ENCODE measurements at places on chromosomes 16 and 17.

GRCh38 chr17:21089933-21090901 is 36.5 kb upstream of the DHRS7B start:
- no peak for DNase-seq

GRCh38 chr16:15575293-15576049 is 67.5 kb downstream of the MARF1 start:
- no peak for DNase-seq

DNA sequence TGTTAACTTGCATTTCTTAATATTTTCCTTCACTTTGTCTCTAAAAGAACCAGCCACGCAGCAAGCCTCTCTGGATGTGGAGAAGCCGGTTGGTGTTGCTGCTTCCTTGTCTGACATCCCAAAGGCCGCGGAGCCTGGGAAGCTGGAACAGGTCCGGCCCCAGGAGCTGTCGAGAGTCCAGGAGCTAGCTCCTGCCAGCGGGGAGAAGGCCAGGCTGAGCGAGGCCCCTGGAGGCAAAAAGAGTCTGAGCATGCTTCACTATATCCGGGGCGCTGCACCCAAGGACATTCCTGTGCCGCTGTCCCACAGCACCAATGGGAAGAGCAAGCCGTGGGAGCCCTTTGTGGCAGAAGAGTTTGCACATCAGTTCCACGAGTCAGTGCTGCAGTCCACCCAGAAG is 22.8 kb downstream of the GINS2 start:
- no peak for DNase-seq

DNA sequence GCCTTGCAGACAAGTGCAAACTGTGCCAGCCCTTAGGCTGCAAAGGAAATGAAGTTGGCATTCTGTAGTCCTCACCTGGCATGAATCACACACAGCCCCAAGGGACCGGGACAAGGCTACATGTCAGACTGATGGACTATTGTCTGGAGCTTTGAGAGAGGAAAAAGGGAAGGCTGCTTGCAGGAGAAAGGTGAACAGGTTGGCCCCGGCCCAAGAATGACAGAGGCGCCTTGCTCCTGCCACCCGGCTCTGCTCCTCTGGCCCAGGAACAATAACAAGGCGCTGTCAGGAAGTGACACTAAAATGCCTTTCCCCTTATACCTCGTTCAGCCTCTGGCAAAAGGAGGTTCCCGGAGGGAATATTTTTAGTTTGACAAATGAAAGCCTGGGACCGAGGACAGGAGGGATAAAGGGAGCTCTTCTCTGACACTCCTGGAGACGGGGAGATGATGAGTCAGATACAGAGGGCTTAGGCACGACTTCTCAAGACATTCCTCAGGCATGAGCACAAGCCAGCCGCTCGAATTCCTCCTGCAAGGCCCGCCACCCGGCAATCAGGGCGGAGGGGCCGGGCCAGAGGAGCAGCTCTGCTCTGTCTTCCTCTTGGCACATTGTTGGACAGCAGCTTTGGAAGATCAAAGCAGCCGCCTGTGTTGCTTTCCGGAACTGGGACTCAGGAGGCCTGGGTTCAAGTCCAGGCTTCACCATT is 105.8 kb downstream of the NOG start:
- no peak for DNase-seq

DNA sequence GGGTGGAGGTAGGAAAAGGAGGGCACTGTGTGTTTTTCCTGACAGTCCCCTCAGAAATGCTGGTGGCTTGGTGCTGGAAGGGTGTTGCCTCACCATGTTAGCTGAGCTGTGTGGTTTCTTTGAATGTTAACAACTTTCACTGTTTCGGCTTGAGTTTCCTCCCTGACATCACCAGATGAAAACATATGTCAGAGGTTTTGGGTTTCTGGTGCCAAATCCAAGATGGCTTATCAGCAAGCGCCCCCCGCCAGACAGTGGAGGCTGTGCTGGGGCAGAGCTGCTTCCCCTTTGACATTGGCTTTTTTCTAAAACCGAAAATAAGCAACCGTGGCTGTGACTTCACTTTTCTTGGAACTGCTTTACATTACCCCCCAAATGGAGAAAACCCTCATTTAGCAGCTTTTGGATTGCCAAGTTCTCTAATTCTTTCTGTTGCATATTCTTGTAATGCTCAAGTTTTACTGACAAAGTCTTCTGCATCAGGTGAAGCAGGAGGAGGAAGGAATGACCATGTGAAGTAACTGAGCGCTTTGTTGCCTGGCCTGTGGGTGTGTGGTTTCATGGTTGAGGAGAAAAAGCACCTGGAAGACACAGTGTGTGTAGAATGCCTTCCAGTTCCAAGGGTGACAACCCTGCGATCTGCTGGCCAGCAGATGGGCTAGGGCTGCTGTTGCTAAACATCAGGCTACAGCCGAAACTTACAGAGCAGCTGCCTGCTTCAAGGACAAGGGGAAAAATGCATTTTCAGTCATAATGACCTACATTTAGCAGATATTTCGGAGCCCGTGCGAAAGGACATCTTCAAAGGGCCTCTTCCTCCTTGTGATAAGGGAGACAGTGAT is 9.7 kb downstream of the RMI2 start:
- DNase-seq: peak; percentile 55

DNA sequence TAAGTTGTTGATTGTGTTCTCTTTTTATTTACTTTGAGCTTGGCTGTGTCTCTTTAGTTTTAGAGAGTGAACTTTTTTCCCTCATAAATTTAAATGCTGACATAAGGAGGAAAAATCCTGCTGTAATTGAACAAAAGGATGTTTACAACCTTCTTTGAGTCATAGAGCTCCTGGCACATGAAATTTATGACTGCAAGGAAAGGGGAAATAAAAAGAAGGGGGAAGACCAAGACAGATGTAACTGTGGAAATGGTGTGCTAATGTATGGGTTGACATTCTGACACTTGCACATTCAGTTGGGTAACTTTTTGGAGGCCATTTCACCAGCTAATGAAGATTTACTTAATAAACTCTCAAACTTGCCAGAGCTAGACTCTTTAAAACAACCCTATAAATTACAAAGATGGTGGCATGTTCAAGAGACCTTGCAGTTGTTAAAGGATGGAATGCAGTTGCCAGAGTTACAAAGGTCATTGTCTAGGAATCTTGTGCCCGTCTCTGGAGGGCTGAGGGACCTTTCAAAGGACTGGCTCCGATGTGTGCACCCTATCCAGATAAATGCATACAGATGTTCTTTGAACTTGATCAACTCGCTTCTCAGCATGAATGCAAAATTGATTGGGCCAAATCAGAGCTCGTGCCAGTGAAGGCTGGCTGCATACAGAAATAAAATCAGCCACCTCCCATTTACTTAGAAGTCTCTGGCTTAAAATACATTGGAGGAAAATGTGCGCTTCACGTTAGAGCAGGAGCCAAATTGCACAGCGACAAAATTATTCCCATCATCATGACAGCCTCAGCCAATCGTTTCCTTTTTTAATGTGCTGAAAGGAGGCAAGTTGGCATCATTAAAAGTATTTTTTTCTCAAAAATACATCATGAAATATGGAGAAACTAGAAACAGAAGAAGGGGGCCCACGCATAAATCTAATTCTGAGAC is 289.0 kb upstream of the XYLT1 start:
- DNase-seq: no peak
